ENCODE measurements at places on chromosomes 2 and 18. TPM values are rescaled to one million over a fixed set of nuclear protein-coding genes. Genes with fewer than 3 reads are reported as not detected.
A peak's percentile ranks its signal among the peaks of the same experiment; 100 is the strongest.

Gene GKN2
- not detected for total RNA-seq

DNA sequence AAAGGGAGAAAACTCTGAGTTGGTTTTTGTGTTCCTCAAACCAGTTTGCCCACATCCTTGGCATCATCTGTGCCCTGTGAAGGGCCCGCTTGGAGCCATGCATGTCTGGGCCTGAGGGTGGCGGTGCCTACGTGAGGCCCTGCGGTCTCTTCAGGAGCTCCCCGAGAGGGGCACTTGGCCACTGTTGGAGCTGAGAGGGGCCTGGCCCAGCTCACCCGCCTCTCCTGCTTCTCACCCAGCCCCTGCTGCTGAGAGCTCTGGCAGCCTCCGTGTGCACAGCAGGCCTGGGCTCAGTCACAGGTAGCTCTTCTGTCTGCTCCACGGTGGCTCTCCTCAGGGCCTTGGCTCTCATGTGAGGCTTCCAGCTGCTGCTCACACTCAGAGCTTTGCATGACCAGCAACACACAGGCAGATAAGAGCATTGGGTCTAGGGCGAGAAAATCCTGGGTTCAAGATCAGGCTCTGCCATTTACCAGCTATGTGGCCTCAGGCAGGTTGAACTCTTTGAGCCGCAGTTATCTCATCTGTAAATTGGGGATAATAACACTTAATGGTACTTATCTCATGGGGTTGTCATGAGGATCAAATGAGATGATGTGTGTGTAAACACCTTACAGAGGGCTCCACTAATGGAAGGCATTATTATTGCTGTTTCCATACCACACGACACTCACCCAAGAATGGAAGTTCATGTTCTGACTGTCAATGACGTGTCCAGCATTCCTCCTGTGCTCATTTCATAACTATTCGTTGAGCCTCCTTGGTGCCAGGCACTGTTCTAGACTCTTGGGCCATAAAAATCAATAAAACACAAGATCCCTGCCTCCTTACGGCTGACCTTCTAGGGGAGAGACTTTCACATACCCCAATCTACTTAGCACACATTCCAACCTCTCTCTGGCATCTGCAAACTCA, 41.6 kb upstream of the PLB1 start:
- DNase-seq, result no peak

Gene GPR55
- 0.24 TPM for total RNA-seq

GRCh38 chr18:45231617-45232016, 383.7 kb upstream of the SLC14A2 start:
- DNase-seq, result no peak

DNA sequence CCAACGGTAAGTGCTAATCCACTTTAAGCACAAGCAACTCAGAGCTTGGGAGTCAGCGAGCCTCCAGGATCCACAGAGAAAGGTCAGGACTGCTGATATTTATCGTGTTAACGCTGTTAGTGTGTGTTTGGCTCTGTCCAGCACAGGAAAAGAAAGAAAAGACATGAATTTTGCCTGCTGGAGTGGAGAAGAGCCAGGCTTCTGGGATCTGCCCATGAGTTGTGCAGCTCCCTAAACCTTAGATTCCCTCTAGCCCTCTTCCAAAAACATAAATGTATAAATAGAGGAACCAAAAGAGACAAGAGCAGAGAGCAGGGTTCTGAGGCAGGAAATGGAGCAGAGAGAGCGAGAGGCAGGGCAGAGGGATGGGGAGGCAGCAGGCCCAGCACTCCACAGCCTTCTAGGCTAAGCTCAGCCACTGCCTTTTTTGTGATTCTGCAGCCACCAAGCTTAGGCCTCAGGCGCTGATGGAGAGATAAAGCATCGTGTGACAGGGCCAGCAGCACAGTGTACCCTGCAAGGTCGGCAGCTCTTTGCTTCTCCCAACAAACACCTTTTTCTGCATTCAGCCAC, 14.5 kb upstream of the MAT2A start:
- DNase-seq, result peak; percentile 55

Gene IL1R1
- total RNA-seq, result 27.2 TPM

Gene PRKAG3
- total RNA-seq, result not detected

Gene ABCB6
- total RNA-seq, result 41.6 TPM

DNA sequence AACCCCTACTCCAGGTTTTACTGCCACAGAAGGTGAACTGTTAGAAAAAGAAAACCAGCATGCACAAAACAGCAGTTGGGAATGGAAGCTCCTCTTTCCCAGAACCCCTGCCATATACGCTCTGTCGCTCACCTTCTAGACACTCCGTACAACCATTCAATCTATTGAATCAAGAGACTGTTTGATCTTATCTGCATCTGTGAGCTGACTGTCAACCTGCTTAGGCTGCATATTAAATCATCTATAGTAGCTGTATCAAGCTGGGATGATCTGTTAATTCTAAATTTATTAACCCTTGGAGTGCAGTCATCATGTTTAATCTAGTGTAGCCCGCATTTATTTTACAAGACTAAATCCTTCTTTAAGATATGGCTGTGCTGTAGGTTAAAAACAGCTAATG, 13.6 kb upstream of the BCL11A start:
- DNase-seq, result no peak

DNA sequence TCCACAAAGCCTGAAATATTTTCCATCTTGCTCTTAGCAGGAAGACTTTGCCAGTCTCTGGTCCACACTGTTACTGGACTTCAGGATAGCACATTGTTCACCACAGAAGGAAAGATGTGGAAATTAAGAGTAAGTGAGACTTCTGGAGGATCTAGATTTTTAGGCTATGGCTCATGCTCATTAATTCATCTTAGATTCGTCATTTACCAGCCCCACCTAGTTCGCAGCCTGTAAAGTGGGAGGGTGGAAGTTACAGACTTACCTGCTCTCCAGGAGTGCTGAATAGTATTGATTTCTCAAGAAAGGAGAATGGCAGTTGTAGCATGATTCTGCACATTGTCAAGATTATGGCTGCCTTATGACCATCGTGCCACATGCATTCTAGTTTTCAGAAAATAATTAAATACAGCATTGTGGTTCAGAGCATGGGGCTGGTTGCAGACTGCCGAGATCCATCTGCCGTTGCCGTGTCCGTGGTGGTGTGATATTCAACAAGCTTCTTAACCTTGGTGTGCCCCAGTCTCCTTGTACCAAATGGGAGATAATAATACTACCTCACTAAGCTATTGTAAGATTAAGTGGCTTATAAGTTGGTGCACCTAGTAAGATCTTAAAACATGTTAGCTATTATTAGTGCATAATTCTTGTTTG, 56.8 kb downstream of the RNF144A start:
- DNase-seq, result no peak

DNA sequence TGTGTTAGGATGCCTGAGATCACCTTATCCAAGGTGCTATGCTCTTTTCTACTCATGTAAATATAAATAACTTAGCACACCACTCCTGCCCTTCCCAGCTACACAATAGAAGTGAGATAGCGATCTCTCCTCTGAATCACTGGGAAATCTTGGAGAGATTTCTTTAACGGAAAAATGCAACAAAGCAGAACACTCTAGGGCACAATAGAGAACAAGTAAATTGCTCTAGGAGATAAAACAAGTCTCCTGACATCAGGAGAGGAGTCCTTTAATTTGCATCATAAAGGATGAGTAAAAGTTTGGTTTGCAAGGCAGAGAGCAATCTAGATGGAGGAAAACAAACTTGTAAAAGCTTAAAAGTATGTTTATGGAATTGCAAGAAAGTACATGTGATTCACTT, 224.1 kb downstream of the PAX3 start:
- DNase-seq, result peak; percentile 36

Gene SKOR2
- not detected for total RNA-seq

GRCh38 chr2:44562737-44563136, 201.0 kb downstream of the CAMKMT start:
- no peak for DNase-seq

Data from RPMI7951 (cell line).